ENCODE measurements at places on chromosomes 3 and 15.
A peak's percentile ranks its signal among the peaks of the same experiment; 100 is the strongest.

GRCh38 chr3:153160451-153161137, 1.4 kb upstream of the RAP2B start:
- DNase-seq, result peak; percentile 92

DNA sequence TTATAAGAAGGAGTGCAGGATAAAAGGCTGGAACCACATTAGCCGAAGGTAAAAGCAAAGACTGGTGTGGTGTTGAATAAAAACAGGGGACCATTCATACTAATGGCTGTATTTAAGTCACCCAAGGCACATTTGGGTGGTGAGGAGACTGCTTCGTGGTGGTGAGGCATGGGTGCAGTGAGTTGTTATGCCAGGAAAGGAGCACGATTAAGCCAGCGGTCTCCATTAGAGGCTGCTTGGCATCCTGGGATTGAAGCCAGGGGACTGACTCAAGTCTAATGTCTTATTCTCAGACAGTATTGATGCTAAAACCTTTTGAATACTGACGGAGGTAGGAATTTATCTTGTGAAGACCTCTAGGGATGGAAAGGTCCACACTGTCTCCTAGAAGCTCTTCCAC, 21.9 kb downstream of the FEM1B start:
- no peak for DNase-seq

DNA sequence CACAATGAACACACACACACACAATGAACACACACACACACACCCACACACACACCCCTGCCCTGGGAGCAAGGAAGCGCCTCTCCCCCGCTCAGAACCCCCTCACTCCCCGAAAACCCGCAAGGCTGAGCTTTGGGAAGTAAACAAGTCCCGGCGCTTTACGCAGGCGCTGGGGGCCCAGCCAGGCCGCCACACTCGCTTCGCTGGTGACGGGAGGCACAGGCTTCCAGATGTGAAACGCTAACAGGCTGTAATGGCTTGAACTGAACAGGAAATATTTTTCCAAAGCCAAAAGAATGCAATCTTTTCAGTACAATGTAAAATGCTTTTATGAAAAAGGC, 122.7 kb upstream of the IGF1R start:
- DNase-seq, result no peak

DNA sequence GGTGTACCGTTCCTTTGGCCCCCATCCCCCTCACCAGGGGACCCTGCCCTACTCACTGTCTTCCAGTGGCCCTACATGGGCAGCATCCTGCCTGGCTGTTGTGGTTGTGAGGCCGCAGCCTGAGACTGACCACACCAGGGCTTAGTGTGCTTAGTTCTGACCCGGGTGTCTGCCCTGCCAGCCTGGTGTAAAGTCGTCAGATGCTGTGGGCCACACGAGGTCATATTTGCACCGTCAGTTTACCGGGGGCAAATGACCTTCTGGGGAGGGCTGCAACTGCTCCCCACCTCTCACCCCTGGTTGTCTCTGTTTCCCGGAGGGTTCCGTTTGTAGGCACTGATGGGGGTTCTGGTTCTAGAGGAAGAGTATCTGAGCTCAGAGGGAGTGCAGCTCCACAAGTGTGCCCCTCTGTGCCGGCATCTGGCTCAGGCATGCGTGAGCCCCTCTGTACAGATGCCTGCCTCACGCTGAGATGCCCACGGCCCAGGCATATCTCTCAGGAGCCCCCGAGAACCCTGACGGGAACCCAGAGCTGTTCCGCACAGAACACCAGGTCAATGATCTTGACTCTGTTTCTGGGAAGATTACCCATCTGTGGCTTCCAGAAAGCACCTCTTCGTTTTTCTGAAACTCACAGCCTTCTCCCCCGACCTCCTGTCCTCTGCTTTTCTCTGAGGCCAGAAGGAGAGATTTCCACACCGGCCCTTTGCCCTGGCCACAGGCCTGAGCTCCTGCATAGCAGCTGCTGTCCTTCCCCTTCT, 19.2 kb downstream of the KLF13 start:
- DNase-seq, result no peak

DNA sequence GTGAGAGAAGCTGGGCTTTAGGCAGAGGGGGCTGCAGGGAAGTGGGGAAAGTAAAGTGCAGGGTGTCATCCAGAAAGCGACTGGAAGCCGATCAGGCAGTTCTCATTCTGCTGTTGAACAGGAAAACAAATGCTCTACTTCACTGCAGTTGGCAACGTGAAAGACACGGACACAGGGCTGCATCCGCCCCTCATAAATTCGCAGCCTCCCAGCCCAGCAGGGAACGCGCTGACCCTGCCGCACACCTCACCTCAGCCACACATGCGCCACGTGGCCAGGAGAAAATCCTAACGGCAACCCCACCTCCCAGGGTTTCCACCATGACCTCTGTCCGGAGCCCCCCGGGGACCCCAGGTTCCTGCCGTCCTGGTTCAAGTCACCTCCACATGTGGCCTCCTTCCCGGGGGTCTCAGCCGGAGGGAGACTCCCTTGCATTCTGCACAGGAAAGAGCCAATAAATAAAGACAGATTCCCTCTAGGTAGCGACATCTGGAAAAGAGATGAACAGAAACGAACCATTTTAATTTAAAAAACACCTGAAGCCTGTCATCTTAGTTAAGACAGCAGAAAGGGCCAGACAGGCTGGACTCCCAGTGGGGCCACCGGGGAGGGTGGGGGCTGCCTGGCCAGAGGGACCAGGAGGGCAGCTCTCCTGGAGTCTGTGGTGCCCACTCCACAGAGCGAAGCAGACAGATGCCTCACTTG, 118.7 kb downstream of the TMEM266 start:
- no peak for DNase-seq

DNA sequence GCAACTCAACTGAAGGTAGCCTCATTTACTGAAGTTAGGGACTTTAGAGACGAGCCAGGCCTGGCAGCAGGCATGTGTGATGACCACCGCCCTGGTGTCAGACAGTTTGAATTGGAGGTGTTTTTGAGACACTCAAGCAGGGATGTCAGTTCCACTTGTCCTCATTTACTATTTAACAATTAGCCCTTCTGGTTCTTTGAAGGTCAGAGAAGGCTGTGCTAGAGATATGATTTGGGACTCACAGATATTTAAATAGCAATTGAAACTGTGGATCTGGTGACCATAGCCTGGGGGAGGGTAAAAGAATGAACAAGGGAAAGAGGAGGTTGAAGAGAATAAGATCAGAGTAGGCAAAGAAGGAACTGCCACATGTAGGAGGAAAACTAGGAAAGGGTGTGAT, 74.6 kb downstream of the REC114 start:
- DNase-seq, result no peak

DNA sequence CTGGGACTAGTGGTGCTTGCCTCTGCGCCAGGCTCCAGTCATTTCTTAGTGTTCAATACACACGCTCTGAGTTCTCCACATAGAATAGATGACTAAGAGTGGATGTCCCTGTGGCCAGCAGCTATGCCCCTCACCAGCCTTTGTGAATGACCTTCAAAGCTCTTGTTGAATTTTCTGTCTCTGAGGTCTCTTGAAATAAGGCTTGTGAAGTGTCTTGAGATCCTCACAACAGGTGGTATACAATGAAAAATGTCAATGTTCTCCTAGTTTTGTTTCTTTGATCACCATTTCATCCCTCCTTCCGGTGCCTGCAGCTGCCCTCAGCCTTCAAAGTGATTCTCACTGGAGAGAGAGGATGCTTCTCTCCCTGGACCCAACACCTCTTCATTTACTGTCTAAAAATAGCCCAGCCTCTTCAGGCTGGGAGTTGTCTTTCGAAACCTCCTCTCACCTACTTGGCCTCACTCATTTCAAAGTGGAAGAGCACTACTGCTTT, 5.4 kb downstream of the MAPKBP1 start:
- no peak for DNase-seq

DNA sequence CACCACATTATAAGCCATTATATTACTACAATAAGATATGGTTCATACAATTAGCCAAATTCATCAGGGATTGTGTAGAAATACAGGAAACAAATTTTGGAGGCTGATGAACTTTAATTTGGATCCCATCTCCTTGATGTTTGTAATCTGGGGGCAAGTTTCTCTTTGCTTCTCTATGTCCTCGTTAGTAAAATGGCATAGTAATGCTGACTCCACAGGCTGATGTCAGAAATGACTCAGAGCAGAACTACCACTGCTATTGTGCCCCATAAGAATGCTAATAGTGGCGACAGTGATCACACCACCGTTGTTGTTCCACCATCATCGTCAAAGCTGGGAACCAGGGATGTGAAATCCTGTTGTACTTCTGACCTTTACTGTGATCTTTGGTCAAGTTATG, 722.3 kb upstream of the LMCD1 start:
- DNase-seq, result no peak

DNA sequence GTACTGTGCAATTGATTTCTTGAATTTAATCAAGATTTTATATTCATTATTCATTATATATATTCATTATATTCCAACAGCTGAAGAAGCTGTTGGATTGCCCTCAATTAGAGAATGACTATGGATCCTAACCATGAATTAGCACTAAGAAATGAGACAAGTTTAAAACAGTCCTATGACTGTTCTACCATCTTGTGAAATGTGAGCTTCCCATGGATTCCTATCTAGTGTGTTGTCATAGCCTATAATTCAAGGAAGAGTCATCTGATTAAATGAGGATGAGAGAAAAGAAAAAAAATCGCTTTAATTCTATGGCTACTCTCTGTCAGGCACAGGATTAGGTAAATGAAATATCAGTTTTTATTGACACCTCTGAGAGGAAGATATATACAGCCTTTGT, 696.6 kb upstream of the NAALADL2 start:
- DNase-seq, result no peak

All from neural progenitor cell (in vitro differentiated cells).